ENCODE measurements at places on chromosomes 1 and 21.
A peak's percentile ranks its signal among the peaks of the same experiment; 100 is the strongest.

DNA sequence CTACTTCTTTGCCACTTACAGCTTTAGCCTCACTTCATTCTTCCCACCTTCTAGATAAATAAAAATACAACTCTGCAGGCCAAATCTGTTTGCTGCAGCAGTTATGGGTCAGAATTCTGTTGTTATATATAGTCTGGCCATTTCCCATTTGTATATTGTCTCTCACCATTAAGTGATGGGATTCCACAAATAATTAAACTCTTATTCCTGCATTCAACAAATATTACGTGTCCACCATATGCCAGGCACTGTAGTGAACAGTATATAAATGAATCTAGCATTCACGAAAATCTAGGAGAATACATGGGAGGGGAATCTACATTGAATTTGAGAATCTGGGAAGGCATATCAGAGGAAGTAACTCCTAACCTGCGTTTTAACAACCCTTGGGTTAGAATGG is 5.7 kb upstream of the GLRX2 start:
- DNase-seq: no peak

GRCh38 chr1:84772428-84772943 is 82.2 kb upstream of the SSX2IP start:
- DNase-seq: peak; percentile 66

- DNase-seq: no peak
Measured at GRCh38 chr1:94721240-94721639, 98.9 kb upstream of the SLC44A3 start.

DNA sequence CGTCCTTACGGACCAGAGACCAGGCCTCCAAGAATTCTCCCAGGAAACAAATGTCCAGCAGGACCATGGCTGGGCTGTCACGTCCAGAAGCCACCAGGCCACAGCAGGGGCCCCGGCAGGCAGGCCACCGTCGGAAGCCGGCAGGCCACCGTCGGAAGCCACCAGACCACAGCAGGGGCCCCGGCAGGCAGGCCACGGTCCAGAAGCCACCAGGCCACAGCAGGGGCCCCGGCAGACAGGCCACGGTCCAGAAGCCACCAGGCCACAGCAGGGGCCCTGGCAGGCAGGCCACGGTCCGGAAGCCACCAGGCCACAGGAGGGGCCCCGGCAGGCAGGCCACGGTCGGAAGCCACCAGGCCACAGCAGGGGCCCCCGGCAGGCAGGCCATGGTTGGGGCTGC is 67.0 kb upstream of the PDE9A start:
- DNase-seq: no peak

GRCh38 chr1:62682531-62682930 is 5.7 kb downstream of the DOCK7 start:
- no peak for DNase-seq

DNA sequence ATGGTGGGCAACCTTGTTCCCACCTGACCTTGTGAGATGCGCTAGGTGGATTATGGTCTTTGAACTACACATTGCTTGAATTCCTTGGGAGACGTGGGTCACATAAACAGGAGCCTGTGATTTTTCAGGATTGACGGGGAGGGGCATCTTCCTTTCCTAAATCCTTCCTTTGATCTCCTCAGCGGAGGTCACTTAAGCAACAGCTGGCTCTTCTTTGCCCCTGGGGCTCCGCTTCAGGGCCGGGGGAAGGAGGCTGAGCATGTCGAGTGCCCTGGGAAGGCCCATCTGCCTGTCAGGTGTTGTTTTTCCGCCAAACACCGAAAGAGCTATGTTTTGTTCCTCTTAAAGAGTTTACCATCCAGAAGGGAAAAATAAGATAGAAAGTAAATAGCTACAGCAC is 40.6 kb downstream of the KIF26B start:
- DNase-seq: no peak

DNA sequence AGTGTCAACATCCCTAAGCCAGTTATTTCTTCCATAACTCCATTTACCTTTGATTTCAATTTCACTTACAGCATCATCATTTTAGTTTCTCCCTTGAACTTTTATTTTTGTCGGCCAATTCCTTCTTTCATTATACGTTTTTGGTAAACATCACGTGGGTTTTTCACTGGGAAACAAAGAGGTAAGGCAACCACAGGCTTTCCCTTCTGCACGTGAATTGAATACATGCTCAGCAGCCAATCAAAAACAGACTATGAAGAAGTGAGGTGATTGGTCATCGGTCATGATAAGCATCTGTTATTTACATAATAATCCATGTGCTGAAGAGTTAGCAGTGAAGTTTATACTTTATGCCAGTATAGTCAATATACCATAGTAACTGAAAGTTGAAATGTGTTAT is 98.7 kb downstream of the NCAM2 start:
- DNase-seq: no peak
